Cardiac fibroblast (primary cell): ENCODE measurements at places on chromosomes 1 and 21.

DNA sequence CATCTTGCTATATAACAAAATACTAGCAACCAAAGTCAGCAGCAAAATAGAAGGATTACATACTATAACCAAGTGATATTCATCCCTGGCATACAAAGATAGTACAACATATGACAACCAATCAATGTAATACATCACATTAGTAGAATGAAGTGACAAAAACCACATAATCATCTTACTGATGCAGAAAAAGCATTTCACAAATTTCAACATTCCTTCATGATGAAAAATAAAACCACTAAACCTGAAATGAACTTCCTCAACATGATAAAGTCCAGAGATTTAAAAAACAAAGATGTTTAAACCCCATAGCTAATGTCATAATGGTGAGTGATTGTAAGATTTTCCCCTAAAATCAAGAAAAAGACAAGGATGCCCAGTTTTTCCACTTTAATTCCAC, 18.6 kb downstream of the RO60 start:
- no peak for DNase-seq

- DNase-seq = no peak
Observed at GRCh38 chr1:168848051-168848450, 119.0 kb upstream of the DPT start.

- DNase-seq = no peak
Observed at GRCh38 chr1:177783051-177783450, 186.8 kb downstream of the SEC16B start.

- peak; percentile 21 for DNase-seq
Observed at GRCh38 chr1:39732730-39733129, 6.0 kb upstream of the PPIE start.

DNA sequence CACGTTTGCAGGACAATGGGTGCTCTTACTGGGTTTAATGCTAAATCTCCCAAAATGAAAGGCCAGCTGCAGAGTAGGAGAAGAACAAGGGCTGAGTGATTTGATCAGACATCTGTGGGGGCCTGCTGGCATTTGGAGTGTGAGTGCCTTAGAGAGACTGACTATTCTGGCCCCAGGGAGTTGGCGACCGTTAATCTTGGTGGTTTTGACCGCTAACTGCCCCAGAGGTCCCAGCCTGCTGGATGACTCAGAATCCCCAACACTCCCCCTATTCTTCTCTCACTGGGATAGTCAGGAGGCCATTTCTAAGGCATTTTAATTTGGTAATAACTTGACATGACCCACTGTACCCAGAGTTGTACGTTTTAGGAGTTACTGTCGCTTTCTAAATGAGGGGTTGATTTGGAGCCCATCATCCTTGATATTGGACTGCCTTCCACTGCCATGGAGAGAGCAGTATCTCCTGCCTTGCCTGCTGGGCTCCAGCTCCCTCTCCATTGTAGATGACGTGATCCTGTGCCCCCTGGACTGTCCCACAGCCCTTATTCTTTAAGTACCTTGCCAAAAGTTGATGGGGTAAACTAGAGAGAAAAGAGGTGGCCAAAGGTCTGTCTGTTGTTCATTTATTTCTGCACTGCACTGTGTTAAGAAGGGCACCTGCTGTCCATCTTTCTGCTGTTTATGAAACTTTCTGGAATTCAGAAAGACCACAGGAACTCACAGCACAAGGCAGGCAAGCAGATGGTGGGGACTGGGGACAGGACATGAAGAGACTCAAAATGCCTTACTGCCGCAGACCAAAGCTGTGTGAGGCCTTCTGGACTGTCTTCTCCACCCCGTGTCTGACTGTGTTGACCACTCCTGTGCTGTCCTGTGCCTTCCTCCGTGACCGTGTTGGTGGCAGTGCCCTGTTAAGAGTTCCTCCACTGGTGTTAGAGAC, 98.2 kb upstream of the ARTN start:
- DNase-seq = peak; percentile 81

GRCh38 chr1:91075233-91076135, 53.6 kb upstream of the ZNF644 start:
- DNase-seq = no peak

DNA sequence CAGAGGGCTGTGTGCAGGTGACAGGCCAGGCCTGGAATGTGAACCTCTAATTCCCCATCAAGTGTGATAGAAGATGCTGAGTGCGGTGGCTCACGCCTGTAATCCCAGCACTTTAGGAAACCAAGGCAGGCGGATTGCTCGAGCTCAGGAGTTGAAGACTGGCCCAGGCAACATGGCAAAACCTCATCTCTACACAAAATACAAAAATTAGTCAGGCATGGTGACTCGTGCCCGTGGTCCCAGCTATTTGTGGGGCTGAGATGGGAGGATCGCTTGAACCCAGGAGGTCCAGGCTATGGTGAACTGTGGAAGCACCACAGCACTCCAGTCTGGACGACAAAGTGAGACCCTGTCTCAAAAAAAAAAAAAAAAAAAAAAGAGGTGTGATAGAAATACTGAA, 40.1 kb upstream of the PUM1 start:
- DNase-seq = no peak

- DNase-seq = peak; percentile 76
Observed at GRCh38 chr1:228013935-228014930, 7.4 kb downstream of the WNT3A start.

DNA sequence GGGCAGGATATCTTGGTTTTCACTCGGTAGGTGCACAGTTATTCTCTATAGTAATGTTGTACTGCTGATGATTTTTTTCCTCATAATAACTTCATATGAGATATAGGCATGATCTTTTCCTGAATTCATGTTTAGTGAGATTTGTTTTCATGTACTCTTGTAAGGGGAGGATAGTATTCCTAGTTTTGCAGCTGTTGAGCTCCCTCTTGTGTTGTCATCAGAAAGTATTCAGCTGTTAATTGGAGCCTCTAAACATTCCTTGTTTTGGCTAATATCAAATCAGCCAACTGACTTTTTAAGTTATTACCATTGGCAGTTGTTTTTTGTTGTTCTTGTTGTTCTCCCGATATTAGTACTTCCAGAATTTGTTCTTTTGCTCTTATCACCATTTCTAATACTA, 24.4 kb downstream of the OR10R2 start:
- peak; percentile 14 for DNase-seq

- DNase-seq = no peak
Observed at GRCh38 chr1:161090617-161091016, 1.3 kb upstream of the NECTIN4 start.

- DNase-seq = no peak
Observed at GRCh38 chr1:19360016-19360415, 47.9 kb downstream of the SLC66A1 start.

DNA sequence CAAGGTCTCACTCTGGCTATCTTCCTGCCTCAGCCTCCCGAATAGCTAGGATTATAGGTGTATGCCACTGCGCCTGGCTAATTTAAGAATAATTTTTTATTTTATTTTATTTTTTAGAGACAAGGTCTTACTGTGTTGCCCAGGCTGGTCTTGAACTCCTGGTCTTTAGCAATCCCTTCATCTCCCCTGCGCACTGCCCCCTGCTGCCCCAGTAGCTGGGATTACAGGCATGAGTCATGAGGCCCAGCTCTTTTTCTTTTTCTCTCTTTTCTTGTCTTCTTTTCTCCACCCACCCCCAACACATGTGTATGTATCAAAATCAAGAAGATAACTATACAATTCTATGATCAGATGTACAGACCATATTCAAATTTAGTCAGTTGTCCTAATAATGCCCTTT, 87.2 kb downstream of the PEX14 start:
- DNase-seq = no peak

DNA sequence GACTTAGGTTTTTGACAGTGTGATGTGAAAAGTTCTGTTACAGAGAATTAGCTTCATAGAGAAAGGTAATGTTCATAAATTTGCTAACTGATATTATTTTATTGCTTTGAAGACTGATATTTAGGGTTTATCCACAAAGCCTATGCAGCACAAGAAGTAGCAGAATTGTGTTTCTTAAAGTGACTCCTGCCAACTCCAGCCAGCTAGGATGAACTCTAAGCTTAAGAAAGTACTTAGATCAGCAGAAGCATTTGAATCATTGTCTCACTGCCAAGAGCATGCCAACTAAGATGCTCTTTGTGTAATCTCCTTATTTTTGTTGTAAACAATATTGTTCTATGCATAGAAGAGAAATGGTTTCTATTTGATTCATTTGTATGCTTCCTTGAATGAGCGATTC, 589.4 kb upstream of the ADGRL4 start:
- DNase-seq = no peak

DNA sequence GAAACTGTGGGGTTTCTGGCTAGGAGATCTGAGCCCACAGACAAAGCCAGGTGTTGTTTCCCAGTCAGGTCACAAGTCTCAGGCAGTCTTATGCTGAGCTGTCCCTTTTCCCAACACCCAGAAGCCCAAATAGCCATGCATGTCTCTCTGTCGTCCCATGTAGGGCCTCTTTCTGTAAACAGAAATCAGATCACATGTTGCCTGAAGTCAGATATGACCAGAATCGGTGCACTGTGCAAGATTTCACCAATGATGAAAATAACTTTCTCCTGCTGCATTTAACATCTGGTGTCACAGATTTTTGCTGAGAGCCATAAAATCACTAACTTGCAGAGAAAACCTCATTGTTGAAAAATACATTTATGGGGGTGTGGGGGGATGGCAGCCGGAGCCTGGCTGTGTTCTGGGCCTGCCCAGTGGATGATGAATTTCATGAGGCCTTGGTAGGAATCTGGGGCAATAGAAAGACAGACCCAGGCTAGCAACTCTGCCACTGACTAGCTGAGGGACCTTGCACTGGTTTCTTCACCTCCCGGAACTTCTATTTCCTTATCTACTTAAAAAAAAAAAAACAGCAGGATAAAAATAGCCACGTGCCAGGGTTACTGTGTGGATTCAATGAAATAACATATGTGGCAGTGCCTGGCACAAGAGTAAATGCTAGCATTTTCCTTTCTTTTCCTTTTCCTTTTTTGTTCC, 158.8 kb upstream of the NFIA start:
- no peak for DNase-seq

GRCh38 chr21:41823166-41823565, 56.0 kb downstream of the PRDM15 start:
- no peak for DNase-seq

DNA sequence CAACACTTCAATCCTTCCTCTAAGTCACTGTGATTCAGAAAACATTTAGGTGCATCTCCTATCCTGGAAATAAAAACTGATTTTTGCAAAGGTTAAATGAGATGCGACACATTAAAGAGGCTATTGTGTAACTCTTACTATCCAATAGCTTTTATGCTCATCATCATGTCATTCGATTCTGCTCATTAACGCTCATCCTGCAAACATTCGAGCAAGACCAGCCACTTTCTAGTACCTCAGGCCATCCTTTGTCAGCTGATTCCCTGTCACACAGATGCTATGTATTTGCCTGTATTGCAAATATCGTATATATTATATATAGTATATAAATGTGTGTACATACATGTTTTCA, 131.6 kb downstream of the TLR5 start:
- DNase-seq = no peak

GRCh38 chr1:218439541-218440295, 94.6 kb downstream of the TGFB2 start:
- DNase-seq = peak; percentile 28

- peak; percentile 78 for DNase-seq
Observed at GRCh38 chr1:16386454-16387113, 19.5 kb downstream of the SZRD1 start.

DNA sequence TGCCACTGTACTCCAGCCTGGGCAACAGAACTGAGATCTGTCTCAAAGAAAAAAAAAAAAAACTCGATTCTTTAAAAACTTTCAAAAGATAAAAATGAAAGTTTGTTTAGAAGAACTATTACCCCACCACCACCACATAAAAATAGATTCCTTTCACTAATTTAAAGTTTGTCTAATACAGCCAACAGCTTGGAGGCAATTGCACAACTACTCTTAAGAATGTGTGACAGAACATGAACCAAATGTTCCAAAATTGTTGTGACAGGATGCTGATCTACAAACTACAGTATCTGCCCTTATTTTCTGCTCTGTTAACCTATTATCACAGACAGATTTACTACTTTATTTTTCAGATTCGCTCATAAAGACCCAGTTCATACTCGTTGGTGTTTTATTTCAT, 5.5 kb upstream of the TGFBR3 start:
- DNase-seq = peak; percentile 87

DNA sequence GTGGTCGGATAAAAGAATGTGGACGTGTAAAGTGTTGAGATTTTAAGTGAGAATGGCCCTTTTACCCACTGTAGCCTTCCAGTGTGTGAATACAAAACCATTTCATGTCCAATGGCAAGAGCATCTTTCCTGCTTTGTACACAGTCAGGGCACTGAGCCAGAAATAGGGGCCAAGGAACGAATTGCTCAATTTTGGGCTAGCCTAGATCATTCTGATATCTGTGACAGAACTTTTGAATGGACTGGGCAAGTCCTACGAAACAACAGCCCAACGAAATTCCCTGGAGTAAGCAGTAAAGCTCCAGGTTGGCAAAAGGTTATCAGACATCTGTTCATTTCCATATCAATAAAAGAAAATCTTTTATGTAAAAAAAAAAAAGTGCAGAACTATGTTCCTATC, 5.5 kb downstream of the KIF26B start:
- peak; percentile 31 for DNase-seq

GRCh38 chr1:214641214-214641895, 38.4 kb downstream of the CENPF start:
- no peak for DNase-seq

DNA sequence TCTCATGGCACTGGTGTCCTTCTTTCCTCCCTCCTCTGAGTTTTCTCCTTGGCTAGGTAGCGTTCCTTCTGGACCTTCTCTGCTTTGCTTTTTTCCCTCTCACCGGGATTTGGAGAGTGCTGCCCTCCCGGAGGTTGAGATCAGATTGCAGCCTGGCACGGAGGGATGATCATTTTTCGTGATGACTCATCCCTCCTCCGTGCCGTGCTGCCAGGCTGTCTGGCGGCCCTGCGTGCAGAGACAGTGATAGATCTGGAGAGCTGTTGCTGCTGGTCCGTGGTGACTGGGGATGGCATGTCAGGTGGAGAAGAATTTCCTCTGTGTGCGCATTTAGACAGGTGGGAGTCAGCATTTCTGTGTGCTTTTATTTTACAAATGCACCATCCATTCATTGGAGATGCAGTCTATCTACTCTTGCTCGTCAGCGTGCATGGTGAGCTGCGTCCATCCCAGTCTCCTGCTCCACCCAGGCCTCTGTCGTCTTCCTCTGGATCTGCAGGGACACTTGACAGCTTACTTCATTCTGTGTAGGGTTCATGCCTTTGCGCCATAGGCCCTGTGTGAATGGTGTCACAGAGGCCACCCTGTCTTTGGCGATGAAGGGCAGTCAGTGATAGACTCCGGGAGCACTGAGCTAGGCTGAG, 104.4 kb downstream of the PCBP3 start:
- peak; percentile 41 for DNase-seq

DNA sequence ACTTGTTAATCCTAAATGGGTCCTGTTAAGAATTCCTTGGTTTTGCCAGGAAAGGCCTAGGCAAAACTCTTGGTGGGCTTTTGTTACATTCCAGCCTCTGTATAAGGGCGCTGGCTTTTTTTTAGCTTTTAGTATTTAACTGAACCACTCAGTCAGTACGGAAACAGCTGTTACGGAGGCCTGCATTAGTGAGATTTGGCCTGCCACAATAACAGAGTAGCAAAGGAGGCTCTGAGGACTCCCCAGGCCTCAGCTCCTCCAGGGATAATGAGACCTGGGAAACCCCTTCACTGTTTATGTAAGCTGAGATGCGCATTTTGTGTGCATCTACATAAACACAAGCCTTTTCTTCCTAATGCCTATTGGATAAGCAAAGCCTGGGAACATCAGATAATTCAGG, 210.2 kb downstream of the APP start:
- no peak for DNase-seq

- DNase-seq = no peak
Observed at GRCh38 chr1:4010814-4011605, 110.9 kb upstream of the C1orf174 start.

- no peak for DNase-seq
Observed at GRCh38 chr1:23977187-23977853, 2.8 kb downstream of the SRSF10 start.
